ENCODE measurements at places on chromosomes 4 and X.

- no peak for DNase-seq
Observed at GRCh38 chr4:68960294-68961163, 8.9 kb upstream of the UGT2A3 start.

DNA sequence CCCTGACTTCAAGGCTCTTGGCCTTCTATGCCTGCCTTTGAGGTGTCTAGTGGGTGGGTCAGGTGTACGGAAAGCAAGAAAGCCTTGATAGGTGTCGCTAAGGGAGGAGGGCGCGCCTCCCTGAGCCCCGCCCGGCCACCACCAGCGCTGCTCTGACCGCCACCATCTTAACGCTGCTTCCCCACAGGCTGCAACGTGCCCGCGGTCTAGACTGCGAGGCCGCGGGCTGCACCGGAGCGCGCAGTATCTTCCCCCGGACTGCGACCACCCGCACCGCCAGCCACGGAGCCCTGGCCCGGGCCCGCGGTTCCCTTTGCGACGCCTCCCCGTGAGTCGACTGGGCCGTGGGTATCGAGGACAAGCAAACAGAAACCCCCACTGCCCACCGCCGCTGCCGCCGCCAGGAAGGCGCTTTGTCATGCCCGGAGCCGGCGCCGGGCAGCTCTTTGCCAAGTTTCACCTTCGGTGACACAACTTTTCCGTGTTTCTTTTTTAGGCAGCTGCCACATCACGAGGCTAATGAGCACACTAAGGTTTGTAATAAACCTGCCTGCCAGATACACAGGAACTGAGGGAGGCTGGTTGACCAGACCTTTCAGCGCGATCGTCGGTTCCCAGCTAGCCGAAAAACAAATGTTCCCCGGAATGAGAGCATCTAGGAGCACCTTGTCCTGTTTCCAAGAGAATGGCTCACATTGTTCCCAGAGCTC lies 335.8 kb upstream of the F9 start:
- no peak for DNase-seq

- no peak for DNase-seq
Observed at GRCh38 chr4:96912716-96913115, 1072.8 kb downstream of the PDHA2 start.

DNA sequence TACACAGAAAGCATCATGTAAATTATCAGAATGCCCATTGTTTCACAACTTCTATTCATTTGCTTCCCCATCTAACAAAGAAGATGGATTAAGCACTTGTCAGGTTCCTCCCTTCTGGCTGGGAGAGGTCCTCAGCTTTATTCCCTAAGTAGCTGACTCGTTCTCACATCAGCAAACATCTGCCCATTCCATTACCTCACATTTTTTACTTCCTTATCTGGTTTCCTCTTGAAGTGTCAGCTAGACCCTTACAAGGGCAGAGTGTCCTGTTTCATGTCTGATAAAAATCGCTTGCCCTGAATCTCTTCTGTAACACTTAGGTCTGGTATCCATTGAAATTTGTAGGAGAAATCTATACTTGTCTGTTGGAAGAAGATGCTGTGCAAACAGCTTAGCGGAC lies 34.7 kb downstream of the TMPRSS11A start:
- DNase-seq, result no peak

DNA sequence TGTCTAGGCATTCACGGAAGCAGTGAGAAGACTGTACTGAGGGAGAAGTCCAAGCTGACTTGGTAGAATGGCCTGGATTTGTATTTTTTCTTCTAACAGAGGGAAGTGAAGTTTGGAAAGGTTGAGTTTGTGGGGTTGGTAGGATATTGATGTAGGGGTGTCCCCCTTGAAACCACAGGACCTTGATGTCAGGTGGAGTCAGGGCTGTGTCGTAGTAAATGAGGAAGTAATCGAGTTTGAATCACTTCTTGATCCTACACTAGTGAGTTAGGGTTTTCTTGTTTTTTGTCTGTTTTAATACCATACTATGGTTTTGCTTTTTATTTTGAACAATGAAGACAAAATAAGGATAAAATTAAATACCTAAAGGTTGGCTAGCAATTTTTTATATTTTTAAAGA lies 30.1 kb upstream of the ANAPC4 start:
- no peak for DNase-seq

DNA sequence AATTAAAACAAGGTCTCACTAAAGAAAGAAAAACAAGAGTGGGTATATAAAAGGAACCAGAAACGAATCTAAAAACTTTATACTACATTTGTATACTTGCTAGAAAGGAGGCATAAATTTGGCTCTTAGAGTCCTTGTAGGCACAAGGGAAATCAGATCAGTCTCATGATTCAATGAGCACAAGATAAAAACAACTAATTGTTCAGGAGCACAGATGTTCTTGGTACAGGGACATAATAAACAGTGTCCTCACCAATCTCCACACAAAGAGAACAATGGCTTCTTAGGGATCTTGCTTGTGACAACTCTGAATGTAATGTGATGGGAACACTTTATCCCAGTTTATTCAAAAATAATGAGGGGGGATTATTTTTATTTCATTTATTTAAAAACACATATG lies 28.3 kb downstream of the TMEM144 start:
- DNase-seq, result no peak

- DNase-seq, result no peak
Observed at GRCh38 chr4:101699441-101700124, 90.9 kb upstream of the BANK1 start.

- no peak for DNase-seq
Observed at GRCh38 chr4:152185786-152186550, 349.9 kb downstream of the FBXW7 start.

- DNase-seq, result no peak
Observed at GRCh38 chr4:175297965-175298565, 379.9 kb downstream of the ADAM29 start.

- no peak for DNase-seq
Observed at GRCh38 chr4:74262522-74262921, 45.7 kb upstream of the EPGN start.

GRCh38 chr4:183962419-183962818 lies 57.3 kb downstream of the STOX2 start:
- DNase-seq, result no peak

- DNase-seq, result peak; percentile 88
Observed at GRCh38 chr4:138910914-138911336, 104.7 kb upstream of the NOCT start.

DNA sequence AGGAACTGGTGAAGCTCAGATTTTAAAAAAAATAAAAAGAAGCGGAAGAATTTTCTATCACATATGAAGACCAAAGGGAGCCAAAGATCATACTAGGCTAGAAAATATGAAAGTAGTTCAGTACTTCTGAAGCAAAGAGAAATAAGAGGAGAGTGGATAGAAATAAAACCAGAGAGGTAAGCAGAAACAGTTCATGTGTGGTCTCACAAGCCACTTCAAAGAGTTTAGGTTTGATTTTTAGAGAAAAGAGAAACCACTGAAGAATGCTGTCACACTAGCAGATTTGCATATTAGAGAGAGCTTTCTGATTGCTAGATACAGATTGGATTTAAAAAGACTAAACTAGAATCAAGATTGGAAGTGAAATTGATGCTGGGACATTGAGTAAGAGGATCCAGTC lies 51.7 kb downstream of the GABRA3 start:
- no peak for DNase-seq

GRCh38 chr4:162497564-162498167 lies 333.9 kb upstream of the FSTL5 start:
- DNase-seq, result peak; percentile 35

- DNase-seq, result no peak
Observed at GRCh38 chr4:101419336-101420135, 72.2 kb upstream of the PPP3CA start.

DNA sequence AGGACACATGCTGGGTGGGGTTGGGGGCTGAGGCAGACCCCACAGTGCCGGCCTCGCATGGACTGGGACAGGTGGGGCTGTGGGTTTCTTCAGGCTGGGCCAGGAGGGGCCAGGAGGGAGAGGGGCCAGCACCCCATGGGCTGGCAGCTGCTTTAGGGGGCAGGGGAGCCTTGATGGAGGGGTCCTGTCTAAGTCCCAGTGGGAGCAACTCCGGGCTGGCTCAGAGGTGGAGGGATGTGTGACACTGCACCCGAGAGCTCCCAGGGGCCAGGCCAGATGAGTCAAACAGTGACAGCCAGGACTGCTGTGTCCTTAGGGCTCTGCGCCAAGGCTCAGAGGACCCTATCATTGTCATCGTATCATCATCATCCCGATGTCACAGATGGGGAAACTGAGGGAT lies 4.4 kb upstream of the ABLIM2 start:
- no peak for DNase-seq

DNA sequence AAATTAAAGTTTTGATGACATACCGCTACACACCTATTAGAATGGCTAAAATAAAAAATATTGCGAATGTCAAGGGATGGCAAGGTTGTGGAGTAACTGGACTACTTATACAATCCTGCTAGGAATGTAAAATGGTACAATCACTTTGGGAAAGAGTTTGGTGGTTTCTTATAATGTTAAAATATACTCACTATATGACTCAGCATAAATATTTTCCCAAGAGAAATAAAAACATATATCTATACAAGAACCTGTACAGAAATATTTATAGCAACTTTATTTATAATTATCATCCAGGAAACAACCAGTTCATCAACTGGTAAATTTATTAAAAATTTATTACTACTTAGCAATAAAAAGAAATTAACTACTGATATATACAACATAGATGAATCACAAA lies 89.7 kb downstream of the SLC10A7 start:
- no peak for DNase-seq

GRCh38 chr4:187565416-187565815 lies 430.2 kb upstream of the ZFP42 start:
- DNase-seq, result no peak

DNA sequence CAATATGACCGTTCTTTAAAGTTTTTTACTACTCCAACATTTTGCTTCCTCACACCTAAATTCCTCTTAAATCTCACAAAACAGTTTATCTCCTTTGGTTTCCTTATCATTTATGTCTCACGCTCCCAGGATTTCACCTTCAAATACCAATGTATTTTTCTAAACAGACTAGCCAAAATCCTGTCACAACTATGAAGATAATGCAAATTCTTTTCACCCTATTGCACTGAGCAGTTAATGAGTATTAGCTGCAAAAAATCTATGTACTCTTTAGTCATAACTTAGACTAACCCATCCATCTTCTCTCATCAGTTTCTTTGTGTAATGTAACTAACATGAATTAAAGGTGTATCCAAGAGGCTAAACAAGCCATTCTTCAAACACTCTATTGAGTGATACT lies 151.3 kb downstream of the COMMD8 start:
- DNase-seq, result no peak

- no peak for DNase-seq
Observed at GRCh38 chrX:73822775-73823174, 259.8 kb downstream of the CHIC1 start.

DNA sequence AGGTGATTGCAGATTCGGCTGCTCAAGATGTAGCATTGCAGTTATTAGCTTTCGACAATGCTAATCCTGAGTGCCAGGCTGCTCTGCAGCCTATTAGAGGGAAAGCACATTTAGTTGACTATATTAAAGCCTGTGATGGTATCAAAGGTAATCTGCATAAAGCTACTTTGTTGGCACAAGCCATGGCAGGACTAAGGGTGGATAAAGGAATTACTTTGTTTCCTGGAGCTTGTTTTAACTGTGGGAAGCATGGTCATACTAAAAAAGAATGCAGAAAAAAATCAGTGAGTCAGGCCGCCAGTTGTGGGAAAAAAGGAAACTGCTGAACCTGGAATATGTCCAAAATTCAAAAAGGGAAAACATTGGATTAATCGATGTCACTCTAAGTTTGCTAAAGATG lies 154.9 kb upstream of the TECRL start:
- peak; percentile 4 for DNase-seq

DNA sequence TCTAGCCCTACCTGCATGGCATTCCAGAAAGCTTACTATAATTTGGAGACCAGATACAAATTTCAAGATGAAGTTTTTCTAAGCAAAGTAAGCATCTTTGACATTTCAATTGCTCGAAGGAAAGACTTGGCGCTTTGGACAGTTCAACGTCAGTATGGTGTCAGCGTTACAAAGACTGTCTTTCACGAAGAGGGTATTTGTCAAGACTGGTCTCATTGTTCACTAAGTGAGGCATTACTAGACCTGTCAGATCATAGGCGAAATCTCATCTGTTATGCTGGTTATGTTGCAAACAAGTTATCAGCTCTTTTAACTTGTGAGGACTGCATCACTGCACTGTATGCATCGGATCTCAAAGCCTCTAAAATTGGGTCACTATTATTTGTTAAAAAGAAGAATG lies 17.6 kb downstream of the THAP9 start:
- DNase-seq, result no peak

DNA sequence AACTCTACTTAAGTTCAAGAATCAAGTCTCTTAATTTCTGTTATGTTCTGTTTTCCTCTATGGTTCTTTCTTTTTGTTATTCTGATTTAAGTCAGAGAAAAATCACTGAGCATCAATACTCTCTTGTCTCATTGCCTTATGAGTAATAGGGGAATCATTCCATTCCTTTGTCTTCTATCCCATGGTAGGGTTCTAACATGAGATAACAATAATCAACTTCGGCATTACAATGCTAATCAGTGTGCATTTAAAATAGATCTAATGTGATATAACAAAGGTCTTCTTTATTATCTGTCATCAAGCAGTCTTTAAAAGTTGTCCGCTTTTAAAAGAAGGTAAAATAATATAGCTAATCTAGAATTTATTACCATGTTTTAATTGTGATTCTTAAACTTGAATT lies 446.9 kb downstream of the IL15 start:
- no peak for DNase-seq

- no peak for DNase-seq
Observed at GRCh38 chr4:1249731-1250526, 999 bp upstream of the CTBP1 start.

DNA sequence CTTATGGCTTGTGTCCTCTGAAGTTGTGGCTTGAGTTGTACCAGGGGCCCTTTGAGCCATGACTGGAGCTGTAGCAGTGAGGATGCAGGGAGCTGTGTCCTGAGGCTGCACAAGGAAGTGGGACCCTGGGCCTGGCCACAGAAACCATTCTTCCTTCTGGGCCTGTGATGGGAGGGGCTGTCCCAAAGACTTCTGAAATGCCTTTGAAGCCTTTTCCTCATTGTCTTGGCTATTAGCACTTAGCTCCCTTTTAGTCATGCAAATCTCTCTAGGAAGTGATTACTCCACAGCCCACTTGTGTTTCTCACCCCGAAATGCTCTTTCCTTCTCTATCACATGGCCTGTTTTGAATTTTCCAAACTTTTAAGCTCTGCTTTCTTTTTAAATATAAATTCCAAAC lies 92.4 kb downstream of the FHDC1 start:
- no peak for DNase-seq

DNA sequence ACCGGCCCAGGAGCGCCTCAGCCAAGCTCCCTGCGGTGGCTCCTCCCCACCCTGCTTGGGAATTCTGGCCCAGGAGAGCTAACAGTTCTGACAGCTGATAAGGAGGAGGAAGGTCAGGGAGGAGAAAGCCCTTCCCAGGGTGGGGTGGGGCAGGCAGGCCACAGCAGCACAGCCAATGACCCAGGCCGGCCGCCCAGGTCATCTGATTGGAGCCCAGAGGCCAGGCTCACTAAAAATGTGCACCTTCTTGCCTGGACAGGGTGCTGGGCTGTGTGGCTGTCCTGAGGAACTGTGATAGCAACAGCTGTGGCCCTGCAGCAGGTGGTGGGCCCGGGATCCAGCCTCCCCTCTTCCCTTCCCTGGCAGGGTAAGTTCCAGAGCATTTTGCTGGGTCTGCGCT lies 17.2 kb upstream of the SH3TC1 start:
- DNase-seq, result no peak
